Activated CD4-positive, alpha-beta T cell treated with anti-CD3 and anti-CD28 coated beads, Interleukin-2, Interleukin-6, amounts not matched to agents 100 ng/mL and 50 ng/mL, durations not matched to agents 16 hours and 8 hours (primary cell): ENCODE measurements at places on chromosomes 7 and 10.

DNA sequence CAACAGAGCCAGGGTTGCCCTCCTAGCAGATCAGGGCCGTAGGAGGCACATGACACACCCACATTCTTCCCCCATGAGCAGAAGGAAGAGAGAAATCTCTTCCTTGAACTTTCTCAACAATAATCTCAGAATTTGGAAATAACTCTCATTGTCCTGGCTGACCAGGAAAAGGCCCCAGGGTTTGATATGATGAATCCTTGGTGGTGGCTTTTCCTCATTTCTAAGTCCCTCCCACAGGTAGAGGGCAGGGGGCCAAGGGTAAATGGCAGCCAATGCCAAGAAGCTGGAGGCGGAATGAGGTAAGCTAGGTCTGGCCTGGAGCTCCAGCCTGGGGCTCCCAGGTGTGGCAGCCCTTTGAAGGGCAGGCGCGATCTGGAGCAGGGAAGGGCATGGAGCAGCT is 67.8 kb downstream of the GRB10 start:
- no peak for DNase-seq

GRCh38 chr10:34751272-34751671 is 63.8 kb downstream of the PARD3 start:
- DNase-seq = no peak

GRCh38 chr10:74641659-74642058 is 184.7 kb upstream of the KAT6B start:
- DNase-seq = no peak

DNA sequence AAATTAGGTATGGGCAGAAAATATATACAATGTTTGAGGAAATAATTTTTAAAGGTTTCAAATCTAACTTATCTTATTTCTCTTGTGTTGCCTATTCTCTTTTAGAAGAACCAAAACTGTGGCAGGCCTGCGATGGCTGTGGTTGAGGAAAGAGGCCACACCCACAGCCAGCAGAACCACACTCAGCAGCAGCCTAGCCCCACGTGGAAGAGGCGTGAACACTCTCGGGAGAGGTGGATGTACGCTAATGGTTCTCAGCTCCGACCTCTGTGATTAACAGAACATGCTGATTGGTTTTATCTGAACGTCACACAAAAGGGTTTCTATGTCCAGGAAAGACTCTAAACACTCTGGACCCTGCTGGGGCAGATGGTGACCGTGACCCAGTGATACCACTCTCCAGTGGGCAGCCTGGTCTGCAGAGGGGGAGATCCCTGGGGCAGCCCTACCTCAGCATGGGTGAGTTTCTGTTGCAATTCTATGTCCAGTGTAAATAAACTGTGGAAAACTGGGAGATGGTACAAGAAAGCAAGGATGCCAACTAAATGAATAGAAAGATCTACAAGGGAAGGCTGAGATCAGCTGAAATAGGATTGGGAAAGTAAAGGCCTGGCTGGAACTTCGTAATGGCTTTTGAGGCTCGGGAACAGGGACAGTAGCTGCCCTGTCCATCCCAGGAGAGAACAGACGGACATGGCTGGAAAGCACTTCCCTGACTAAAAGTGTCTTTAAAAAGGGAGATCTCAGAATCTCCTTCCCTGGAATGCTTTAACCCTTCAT is 26.6 kb downstream of the DIP2C start:
- DNase-seq = no peak

- no peak for DNase-seq
Observed at GRCh38 chr7:66948480-66949109, 27.6 kb downstream of the TMEM248 start.
